Tibial nerve (tissue), 4 donors: ENCODE measurements at places on chromosomes 5 and 9. TPM values are rescaled to one million over a fixed set of nuclear protein-coding genes. Genes with fewer than 3 reads are reported as not detected.
A peak's percentile ranks its signal among the peaks of the same experiment; 100 is the strongest.

GRCh38 chr9:38208206-38208901 lies 139.3 kb upstream of the SHB start:
- H3K36me3 ChIP-seq, result no peaks in the 10 kb centered on the region
- DNase-seq, result no peak
- no peaks in the 10 kb centered on the region for H3K4me1 ChIP-seq

DNA sequence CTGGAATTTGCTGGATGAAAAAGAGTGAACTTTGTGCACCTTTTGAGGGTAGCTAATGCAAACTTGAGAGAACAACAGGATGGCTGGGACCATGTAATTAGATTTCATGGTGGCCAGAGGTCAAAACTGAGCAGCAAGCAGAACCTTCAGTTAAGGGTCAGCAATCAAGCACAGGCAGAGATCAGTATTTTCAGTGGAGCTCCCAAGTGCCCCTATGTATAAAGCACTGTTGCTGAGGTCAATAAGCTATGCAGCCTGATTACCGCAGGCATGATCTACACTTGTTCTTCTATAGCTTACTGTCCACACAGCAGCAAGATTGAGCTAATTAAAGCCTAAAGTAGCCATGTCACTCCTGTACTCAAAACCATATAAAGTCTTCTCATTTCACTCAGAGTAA lies 62.1 kb upstream of the TMC1 start:
- H3K36me3 ChIP-seq, result no peaks in the 10 kb centered on the region
- no peak overlapping the region for H3K27ac ChIP-seq
- no peak for DNase-seq
- no peaks in the 10 kb centered on the region for H3K4me1 ChIP-seq
- no peaks in the 10 kb centered on the region for H3K27me3 ChIP-seq

DNA sequence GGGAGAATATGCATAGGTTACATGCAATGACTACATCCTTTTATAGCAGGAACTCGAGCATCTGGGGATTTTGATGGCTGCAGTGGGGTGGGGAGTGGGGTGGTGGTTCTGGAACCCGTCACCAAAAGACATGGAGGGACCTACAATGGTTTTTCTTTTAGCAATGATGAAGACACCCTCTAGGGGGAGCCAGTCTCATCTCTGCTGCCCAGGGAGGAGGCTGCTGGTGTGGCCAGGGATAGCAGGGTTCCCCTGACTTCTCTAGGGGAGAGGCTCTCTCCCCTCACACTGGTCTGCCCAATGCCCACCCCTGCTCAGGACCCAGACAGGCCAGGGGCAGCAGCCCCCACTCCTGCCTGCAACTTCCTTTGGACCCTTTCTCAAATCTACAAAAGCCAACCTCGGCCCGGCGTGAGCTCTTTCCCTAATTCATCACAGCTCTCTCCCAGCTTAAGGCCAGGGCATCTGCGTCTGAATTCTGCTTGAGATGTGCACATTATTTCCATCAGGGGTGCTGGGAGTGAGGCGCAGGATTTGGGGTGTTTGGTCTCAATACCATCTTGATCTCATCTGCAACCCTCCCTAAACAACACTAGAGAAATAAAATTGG lies 73.6 kb upstream of the RETREG1 start:
- DNase-seq, result peak; percentile 22
- H3K27ac ChIP-seq, result no peak overlapping the region
- H3K4me3 ChIP-seq, result no peak overlapping the region
- no peaks in the 10 kb centered on the region for H3K4me1 ChIP-seq
- H3K36me3 ChIP-seq, result peaks cover 31% of the 10 kb centered on the region

- H3K4me1 ChIP-seq, result no peaks in the 10 kb centered on the region
- DNase-seq, result no peak
- H3K36me3 ChIP-seq, result no peaks in the 10 kb centered on the region
- H3K27ac ChIP-seq, result no peak overlapping the region
- no peaks in the 10 kb centered on the region for H3K27me3 ChIP-seq
These were observed 130.5 kb upstream of the ZNF608 start for GRCh38 chr5:124876983-124877382.

DNA sequence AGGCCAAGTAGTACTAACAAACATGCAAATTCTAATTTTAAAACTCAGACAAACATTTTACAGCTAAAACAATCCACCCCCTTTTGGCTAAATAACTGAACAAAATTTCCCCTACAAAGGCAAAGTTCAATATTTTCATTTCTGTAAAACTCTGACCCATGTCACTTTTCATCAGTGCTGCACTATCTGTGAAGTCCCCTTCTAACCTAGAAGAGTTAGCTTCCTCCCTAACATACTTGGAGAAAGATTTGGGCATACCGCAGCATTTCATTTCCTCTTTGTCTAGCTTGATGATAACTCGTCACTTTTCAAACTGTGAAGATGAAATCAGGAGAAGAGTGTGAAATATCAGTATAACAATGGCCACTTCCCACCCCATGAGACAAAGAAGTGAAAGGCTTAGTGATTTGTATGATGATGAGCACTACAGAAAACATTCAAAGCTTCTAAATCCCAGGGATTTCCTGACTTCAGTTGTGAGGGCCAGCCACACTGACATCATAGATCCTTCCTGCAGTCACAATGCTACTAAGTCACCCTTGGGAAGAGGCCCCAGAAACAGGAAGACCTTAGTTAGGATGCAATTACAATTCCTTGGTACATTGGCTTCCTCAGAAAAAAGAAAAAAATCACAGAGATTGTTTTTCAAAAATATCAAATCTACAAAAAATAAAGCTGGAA lies at the start of gene FAM81B:
Gene FAM81B (plus strand): TSS at position 555 of the 681 bp plus-strand sequence. CDS start 24 bp downstream, at position 579.
- no peak for DNase-seq
- H3K4me1 ChIP-seq, result no peaks in the 10 kb centered on the region
- no peaks in the 10 kb centered on the region for H3K36me3 ChIP-seq
- no peak within 1 kb of the TSS for H3K27ac ChIP-seq
- no peak within 1 kb of the TSS for H3K4me3 ChIP-seq

ZFP2 gene
- total RNA-seq, result 2.0 TPM

QRFP gene
- total RNA-seq, result not detected

CDC25C gene
- not detected for total RNA-seq
